ENCODE measurements at places on chromosomes 3 and 15. TPM values are rescaled to one million over a fixed set of nuclear protein-coding genes. Genes with fewer than 3 reads are reported as not detected.

Gene ROBO2
- total RNA-seq: not detected

Gene SH2D7
- not detected for total RNA-seq

Gene C2CD4A
- 0.69 TPM for total RNA-seq

Gene NR1I2
- total RNA-seq: 0.41 TPM

Gene CSTA
- total RNA-seq: not detected

Gene TNNC1
- 1.1 TPM for total RNA-seq

Gene TF
- total RNA-seq: 3.7 TPM
